ENCODE measurements at places on chromosomes 16 and 17.

DNA sequence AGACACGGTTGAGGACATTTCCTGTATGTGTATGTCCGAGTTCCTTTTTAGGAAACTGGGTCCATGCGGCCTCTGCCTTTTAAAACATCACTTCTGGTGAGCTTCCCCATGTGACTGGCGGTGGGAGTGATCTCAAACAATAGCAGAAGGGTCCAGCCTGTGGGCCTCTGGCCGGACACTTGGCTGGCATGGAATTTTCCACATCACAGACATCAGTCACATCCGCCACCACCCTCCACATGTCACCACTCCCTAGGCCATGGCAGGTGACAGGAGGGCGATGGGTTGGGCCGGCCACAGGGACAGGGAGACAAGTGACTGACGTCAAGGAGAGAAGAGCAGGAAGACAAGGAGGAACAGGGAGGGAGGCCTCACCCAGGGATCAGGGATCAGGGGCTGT, 83.7 kb downstream of the DNAH17 start:
- DNase-seq = peak; percentile 95

- DNase-seq = no peak
Observed at GRCh38 chr17:41549596-41550039, 21.5 kb upstream of the KRT19 start.

DNA sequence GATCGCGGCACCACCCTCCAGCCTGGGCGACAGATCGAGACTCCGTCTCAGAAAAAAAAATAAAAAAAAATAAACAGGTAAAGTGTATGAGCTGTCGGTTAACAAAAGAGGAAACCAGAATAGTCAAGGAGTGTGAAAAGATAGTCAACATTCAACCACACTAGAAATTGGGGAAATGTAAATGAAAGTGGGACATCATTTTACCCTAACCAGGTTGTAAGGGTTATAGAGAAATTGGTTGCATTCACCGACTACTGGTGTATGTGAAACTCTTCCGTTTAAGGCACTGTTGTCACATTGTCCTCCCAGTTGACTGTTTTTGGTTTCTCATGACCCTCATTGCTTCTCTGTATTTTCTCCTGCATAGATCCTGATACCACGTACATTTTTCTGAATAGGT, 62.8 kb downstream of the RABEP1 start:
- DNase-seq = no peak

DNA sequence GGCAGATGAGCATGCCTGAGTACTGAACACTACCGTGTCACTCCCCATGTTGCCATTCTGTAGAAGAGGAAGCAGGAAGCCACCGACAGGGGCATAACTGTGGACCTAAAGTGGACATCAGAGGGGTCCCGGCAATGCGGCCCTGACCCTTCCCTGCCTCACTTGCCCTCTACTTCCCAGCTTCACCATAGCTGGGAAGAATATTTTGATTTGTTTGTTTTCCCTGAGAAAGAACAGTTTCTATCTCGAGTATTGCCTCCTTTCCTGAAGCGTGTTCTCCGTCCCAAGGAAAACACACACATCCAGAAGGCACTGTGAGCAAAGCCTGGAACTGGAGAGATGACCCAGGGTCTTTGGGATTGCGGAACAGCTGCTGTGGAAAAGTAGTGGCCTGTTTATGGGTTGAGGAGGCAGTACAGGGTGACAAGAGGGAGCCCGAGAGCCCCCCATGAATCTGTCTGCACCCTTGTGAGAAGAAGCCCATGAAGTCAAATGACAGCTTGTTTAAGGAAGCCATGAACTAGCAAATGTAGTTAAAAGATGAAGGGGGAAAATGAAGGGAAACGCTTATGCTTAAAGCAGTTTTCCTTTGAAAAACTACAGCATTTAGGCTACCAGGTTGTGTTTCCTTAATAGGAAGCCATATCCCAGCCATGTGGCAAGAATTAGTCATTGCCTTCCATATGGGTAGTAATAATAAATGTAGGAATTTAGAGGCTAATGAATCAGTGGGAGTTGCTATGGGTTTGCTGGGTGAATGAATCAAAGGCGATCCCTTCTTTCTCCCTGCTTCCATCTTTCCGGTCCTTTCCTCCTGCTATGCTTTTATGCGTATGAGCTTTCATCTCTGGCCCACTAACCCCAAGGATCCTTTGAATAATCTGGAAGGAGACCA, 90.0 kb upstream of the TBX2 start:
- no peak for DNase-seq

- DNase-seq = no peak
Observed at GRCh38 chr17:43399839-43400328, 1.1 kb downstream of the ARL4D start.

GRCh38 chr16:58155839-58156238, 26.7 kb upstream of the CFAP20 start:
- DNase-seq = no peak

DNA sequence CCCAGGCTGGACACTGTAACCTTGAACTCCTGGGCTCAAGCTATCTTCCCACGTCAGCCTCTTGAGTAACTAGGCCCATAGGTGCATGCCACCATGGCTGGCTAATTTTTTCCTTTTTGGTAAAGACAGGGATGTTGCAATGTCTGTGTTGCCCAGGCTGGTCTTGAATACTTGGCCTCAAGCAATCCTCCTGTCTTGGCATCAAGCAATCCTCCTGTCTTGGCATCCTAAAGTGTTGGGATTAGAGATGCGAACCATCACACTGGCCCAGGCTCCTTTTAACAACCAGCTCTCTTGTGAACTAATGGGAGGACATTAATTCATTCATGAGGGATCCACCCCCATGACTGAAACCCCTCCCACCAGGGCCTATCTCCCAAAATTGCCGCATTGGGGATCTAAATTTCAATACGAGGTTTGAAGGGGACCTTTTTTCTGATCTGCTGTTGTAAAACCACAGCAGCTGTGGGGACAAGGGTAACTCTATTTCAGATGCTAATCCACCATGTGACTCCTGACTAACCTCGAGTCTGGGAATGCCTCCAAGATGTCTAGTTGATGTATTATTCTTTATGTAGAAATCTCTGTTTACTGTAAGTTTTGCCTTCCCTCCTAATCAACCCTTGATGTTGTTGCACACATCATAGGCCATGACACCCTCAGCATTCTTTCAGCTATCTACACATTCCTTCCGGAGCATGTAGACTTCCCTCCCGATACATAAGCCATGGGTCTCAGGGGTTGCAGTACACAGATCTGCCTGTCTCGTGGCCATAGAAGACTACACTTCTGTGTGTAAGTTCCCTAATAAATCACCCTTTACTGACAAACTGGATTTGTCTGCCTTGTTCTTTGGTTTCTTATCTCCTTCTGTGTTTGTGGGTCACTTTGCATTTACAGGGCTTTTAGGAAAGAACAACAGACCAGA, 37.6 kb downstream of the RNF112 start:
- no peak for DNase-seq

- DNase-seq = no peak
Observed at GRCh38 chr16:54289945-54290832, 3.6 kb upstream of the IRX3 start.

DNA sequence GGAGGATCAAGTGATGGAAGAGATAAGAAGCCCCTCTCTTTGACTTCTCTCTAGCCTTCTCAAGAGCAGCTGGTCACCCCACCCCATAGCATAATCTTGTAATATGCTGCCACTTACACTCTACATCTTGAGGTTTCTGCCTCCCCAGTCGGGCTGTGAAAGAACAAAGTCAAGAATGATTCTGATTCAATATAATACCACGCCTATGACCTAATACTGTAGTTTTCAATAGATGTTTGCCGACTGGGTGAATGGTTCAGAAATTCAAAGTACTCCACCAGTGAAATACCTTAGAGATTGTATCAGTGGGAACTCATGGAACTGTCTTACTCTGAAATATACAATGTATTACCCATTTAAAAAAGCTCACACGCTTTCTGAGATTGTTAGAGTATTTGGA, 93.0 kb upstream of the ZFHX3 start:
- no peak for DNase-seq

DNA sequence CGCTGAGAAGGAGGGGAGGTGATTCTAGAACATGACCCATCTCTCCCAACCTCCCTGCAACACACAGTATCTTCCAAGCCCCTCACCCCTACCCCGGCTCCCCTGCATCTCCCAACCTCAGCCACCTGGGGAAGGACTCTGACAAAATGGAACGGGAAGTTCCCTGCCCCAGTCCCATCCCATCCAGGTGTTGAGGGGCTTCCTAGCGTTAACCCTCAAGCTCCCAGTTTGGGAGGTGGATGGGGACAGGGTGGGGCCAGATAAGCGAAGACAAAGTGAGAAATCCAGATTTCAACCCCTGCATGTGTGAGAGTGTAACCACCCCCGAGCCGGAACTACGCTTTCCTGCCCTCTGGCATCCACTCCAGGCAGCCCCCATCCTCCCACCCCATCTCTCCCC, 1.8 kb downstream of the ZSCAN10 start:
- DNase-seq = no peak

GRCh38 chr17:78645421-78646295, 68.5 kb upstream of the DNAH17 start:
- no peak for DNase-seq

GRCh38 chr17:44941712-44942331, 5.8 kb downstream of the KIF18B start:
- DNase-seq = no peak

DNA sequence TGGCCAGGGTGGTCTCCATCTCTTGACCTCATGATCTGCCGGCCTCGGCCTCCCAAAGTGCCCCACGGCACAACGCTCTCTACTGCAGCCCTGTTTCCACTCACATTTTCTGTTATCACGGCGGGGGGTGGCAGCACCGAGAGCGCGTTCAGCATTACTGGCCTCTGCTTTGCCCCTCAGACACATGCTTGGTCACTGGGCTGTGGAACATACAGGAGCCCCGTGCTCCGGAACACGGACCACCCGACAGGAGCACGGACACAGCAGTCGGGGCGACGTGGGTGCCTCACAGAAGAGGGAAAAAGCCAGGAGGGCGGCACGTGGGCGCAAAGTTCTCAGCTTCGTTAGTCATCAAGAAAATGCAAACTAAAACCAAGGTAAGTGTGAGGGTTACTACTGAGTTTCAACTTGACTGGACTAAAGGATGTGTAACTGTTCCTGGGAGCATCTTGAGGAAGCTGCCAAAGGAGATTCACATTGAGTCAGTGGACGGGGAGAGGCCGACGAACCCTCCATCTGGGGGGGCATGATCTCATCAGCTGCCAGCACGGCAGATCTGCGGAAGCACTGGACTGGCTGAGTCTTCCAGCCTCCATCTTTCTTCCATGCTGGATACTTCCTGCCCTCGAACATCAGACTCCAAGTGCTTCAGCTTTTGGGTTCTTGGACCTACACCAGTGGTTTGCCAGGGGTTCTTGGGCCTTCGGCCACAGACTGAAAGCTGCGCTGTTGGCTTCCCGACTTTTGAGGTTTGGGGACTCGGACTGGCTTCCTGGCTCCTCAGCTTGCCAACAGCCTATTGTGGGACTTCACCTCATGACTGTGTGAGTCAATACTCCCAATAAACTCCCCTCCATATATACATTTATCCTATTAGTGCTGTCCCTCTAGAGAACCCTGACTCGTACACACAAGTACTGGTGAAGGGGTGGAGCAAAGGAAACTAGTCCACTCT, 106.8 kb downstream of the ZNF778 start:
- DNase-seq = no peak

GRCh38 chr17:4658478-4659305, 17.2 kb upstream of the ALOX15 start:
- DNase-seq = peak; percentile 25
